RPMI8226 (cell line): ENCODE measurements at places on chromosomes 3 and 15.

- no peak for DNase-seq
These were observed 14.4 kb upstream of the ANKRD28 start for GRCh38 chr3:15812183-15812582.

GRCh38 chr15:86197770-86198169, 118.1 kb downstream of the AGBL1 start:
- DNase-seq, result no peak

DNA sequence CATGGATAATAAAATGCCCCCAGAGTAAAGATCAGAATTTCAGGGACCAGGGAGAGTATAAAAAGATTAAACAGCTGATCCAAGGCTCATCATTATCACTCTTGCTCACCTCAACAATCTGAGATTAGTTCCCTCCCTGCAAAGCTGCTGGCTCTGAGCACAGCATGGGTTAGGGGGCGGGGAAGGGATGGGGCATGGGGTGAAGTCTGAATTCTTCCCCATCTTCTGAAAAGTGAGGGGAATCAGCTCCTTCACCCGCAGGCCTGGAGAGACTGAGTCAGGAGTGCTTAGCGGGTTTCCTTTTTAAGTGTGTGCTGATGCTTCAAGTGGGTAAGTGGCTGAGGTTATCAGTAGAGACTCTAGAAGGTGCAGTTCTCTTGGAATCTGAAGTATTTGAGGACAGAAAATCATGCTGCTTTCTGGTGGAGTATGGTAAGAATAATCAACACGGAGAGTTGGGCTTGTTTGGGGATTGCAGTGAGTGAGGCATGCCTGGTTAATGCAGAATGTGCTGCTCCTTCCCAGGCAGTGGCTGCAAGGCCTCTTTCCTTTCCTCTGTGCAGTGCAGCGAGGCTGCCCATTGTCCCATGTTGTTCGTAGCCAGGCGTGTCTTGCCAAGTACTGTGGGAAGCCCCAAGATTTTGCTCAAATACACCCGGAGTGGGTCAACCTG, 59.2 kb upstream of the TRAK1 start:
- no peak for DNase-seq

GRCh38 chr3:44409640-44410410, 67.6 kb downstream of the ZNF445 start:
- no peak for DNase-seq

DNA sequence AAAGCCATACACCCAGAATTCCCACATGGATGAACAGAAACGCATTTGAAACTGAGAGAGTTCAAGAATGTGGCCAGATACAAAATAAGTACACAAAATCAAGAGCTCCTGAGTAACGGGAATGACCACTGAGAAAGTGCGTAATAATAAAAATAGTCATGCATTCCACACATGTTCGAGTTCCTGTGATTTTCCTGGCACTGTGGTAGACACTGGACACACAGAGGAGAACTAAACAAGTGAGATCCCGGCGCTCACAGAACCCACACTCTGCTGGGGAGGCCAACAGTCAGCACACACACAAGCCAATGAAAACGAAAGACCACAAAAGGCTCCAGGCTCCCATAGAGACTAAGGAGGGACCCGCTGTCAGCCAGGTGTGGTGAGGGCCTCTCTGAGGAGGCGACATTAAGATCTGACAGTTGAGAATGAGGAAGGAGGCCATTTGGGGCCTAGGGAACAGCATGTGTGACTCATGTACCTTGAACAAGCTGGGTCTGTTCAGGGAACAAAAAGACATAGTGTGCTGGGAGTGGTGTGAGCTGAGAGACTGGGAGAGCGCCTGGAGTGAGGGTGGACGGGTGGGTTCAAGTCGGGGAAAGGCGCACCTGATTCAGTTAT, 5.1 kb downstream of the FAM107A start:
- DNase-seq, result no peak

GRCh38 chr3:161104561-161105551, at the start of gene B3GALNT1:
Gene B3GALNT1, minus strand, starts transcription at chr3:161105349. Its CDS starts 18,595 bp downstream, at chr3:161086754.
- DNase-seq, result peak; percentile 27

- DNase-seq, result no peak
These were observed at the start of gene ARMC8 for GRCh38 chr3:138187296-138188012. Gene ARMC8, plus strand, starts transcription at chr3:138187301. Its CDS starts 254 bp downstream, at chr3:138187555.

GRCh38 chr3:194439881-194440550, 41.0 kb upstream of the GP5 start:
- no peak for DNase-seq

- DNase-seq, result peak; percentile 44
These were observed 121.8 kb upstream of the NLGN1 start for GRCh38 chr3:173275740-173276139.

DNA sequence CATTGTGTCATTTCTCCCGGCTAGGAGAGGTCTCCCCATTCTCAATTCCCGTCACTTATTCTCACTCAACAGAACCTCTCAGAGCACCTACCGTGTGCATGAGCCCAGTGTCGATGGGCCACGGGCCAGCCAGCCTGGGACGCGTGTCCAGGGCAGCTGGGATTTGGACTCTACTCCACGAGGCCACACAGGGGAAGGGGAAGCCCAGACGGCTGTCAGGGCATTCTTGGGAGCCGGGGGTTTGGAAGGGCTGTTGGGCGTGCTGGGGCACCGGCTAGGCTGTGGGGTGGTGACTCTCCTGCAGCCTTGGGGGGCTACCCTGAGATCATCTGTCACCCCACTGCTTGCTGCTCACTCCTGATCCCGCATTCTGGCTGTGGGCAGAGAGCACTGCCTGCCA, 41.7 kb upstream of the PCSK6 start:
- no peak for DNase-seq

DNA sequence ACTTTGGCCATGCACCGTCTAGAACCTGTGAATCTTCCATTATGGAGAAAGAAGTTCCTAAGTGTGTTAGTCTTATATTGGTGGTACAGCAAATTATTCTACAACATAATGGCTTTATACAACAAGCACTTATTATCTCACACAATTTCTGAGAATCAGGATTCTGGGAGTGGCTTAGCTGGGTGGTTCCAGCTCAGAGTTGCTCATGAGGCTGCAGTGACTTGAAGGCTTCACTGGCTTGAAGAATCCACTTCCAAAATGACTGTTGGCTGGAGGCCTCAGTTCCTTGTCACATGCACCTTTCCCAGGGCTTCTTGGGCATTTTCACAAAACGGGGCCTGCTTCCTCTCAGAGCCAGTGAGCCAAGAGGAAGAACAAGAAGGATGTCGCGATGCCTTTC, 82.3 kb upstream of the RNF7 start:
- DNase-seq, result no peak

DNA sequence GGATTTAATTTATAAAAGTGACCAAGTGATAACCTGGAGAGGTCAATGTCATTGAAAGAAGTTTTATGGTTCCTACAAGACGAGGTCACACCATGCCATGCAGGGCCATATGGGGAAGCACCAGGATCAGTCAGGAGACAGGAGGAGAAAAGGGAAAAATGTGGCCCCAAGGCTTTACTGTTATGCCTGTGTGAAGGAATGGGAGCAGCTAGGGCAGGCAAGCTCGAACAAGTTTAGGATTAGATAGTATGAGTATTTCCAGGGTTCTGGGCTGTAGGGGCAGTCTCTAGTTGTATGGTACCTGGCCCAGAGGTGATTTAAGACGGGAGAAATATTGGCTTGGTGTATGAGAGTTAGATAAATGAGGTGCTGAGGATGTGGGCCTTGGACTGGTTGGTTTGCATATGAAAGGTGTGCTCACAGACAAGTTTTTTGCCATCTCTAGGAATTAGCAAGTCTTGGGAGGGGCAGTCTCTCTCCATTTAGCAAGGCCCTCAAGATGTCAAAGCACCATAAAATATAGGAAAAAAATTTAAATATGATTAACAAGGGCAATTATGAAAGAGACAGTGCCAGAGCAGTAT, 36.3 kb upstream of the DCLK3 start:
- DNase-seq, result no peak

GRCh38 chr15:48427960-48428547, 96.8 kb downstream of the DUT start:
- no peak for DNase-seq

DNA sequence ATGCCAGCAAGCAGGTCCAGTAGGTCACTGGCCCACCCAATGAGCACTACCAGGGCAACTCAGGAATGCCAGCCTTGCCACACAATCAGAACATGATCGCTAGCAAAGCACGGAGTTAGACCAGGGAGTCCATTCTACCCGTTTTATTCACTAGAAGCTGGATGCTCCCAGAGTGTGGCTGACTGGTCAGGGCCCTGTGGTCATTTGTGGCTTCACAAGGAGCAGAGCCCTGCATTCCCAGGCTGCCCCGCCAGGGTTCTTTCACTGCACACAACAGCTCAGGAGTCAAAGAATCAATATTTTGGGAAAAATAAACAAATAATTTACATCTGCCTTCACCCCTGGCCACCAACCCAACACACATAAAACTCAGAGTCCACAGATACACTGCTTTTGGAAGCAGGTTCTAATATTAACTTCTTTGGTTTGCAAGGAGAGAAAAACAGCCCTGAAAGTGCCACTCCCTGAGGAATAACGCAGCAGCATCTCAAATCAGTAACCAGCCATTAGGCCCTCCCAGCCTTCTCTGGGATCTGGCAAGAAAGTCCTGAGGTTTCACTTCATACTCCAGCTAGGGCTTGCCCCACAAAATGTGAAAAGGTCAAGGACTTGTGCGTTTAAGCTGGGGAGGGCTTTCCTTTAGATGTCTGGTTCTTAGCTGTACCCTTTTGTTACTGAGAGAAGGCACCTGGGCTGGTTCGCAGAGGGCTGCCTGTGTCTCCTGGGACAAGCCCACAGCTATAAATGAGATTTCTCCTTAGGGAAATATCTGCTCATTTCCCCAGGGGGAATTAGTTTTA, 16.0 kb downstream of the SIAH2 start:
- DNase-seq, result no peak

DNA sequence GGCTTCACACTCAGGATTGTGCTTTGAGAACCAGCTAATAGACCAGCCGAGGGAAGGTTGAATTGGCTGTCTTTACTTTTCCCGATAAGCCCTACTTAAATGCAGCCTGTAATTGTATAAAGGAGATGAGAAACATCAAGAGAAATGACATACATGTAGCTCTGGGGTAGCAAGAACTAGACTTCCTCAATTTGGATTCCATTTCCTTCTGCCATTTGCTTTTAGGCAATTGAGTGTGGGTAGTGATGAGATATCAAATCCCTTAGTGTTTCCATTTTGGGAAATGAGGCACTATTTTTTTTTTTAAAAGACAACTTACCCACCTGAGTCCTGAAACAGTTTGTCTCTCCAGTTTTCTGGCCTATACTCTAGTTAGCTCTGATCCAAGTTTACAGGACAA, 2.2 kb downstream of the INAFM2 start:
- DNase-seq, result no peak

DNA sequence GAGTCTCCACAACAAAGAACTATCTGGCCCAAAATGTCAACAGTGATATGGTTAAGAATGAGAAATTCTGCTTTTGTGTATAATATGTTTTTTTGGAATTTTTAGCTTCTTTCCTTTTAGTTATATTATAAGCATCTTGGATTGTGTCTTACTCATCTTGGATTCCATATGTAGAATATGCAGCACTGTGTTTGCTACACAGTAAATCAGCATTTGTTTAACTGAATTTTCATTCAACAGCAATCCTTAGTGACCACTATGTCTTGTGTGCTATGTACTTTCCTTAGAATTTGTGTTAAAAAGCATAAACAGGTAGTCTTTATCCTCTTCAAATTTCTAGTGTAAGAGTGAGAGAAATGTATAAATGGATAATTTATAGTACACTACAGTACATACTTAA, 18.2 kb upstream of the TMEM207 start:
- DNase-seq, result no peak

GRCh38 chr15:33059184-33059583, 135.3 kb downstream of the FMN1 start:
- DNase-seq, result no peak

GRCh38 chr15:66944121-66944520, 121.3 kb upstream of the SMAD3 start:
- no peak for DNase-seq

GRCh38 chr3:155870945-155871745, 695 bp downstream of the GMPS start:
- peak; percentile 69 for DNase-seq

DNA sequence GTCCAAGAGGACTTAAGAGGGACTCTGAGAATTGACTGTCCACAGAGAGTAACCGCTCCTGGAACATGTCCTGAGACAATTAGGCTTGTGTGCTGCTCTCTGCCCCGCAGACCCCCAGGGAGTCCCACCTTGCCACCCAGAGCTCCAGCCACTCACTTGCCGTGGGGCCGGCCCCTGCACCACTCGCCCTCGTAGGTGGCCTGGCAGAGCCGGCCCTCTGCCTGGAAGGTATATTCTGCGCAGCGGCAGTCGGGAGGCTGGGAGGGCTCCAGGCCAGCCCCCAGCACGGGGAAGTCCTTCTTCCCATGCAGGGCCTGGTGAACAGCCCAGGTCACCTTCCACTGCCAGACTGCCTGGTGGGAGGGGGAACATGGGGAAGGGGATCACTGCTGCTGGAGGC, 10.5 kb downstream of the ALS2CL start:
- no peak for DNase-seq

GRCh38 chr15:92112180-92112579, 258.7 kb downstream of the SLCO3A1 start:
- no peak for DNase-seq

DNA sequence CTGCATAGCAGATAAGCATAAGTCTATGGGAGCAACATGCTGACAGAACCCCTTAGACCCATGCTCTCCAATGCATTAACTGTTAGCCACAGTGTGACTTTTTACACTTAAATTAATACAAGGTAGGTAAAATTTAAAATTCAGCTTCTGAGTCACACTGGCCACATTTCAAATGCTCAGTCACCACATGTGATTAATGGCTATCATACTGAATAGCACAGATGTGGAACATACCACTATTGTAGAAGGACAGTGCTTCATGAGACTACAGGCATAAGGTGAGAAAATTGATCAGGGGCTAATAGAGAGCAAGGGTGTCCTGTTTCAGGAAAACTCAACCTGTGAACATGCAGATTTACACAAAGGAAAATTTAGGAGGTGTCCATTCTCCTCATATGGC, 357.0 kb upstream of the SEMA6D start:
- DNase-seq, result no peak

DNA sequence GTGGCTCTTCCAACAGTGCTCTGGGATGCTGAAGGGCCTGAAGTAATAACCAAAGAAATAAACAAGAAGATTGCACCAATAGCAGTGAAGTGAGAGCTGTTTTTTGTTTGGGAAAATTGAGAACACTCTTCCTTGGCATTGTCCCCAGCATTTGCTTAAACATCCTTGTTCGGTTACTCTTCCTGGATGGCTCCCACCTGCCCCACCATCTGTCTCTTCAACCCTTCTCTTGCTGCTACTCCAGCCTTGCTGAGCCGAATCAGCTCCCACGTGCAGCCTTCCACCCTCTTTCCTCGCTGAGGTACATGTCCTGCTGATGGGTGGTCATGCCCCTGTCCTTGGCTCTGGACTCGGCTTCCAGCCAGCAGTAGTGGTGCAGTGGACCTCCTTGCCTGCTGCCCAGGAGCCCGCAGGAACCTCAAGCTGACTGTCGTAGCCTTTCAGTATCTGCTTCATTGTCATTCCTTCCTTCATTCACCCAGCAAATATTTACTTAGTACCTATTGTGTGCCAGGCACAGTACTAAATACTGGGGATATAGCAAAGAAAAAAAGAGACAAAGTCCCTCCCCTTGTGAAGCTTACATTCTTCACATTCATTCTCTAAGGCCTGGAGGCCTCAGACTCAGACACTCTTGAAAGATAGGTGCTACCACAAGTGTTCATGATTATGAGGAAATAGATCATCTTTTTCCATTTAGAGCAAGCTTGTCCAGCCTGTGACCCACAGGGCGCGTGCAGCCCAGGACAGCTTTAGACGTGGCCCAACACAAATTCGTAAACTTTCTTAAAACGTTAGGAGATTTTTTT, 17.1 kb upstream of the VILL start:
- DNase-seq, result no peak
